ENCODE measurements at places on chromosomes 11 and 22.

DNA sequence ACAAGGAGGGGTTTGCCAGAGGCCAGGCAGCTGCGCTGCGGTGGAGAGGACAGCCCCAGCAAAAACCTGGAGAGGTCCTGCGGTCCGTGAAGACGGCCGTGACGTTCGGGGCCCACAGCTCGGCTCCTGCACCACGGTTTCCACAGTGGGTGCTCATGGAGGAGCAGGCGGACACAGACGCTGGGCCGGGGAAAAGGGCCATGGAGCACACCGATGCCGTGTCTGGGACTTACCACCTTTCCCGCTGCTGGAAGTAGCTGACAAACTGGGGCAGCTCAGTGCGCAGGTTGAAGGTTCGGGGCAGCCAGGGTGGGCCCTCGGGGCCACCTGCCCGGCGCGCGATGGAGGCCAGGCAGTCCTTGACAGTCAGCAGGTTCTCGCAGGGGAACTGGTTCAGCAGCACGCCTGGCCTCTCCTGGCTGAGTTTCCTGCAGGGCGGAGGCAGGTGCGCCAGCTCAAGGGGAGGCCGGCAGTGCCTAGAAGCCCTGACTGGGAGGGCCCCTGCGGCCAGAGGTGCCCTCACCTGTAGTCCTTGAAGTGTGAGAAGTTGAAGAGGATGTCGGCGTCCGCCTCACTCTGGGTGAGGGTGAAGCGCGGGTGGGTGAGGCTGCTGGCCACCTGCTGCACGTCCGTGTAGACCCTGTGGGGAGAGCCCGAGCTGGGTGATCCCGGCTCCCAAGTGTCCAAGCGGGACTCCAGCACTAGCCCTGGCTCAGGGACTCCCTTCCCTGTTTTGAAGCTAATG lies 12.8 kb downstream of the TTLL12 start:
- DNase-seq, result no peak

- no peak for DNase-seq
These were observed 92.3 kb upstream of the C11orf87 start for GRCh38 chr11:109329716-109330115.

GRCh38 chr11:122399375-122399774 lies 256.1 kb upstream of the UBASH3B start:
- DNase-seq, result no peak

GRCh38 chr11:830295-831117 lies 2.2 kb upstream of the CD151 start:
- peak; percentile 52 for DNase-seq

DNA sequence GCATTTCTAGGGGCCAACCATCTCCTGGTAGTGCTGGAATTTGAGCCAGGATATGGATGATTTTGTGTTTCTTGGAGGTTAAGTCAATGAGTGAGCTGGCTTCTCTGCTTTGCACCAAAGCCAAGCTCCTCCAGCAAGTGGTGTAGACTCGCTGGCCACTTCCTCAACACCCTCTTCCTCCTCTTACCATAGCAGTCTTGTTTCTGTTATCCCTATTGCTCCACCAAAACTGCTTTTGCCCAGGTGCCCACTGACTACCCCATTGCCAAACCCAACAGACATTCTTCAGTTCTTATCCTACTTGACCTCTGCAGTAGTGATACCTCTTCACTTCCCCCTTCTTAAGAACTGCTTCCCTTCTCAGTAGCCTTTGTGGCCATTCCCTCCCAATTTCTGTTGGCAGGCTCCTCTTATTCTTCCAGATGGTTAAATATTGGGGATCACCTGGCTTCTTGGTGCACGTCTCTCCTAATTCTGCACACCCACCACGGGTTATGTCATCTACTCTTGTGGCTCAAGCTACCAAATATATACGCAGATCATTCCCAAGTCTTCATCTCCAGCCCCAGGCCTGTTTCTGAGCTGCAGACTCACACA lies 7.0 kb upstream of the PRG2 start:
- no peak for DNase-seq

- no peak for DNase-seq
These were observed 939.7 kb downstream of the DLG2 start for GRCh38 chr11:84687433-84687832.

GRCh38 chr11:2193099-2193887 lies 21.7 kb upstream of the TH start:
- no peak for DNase-seq

DNA sequence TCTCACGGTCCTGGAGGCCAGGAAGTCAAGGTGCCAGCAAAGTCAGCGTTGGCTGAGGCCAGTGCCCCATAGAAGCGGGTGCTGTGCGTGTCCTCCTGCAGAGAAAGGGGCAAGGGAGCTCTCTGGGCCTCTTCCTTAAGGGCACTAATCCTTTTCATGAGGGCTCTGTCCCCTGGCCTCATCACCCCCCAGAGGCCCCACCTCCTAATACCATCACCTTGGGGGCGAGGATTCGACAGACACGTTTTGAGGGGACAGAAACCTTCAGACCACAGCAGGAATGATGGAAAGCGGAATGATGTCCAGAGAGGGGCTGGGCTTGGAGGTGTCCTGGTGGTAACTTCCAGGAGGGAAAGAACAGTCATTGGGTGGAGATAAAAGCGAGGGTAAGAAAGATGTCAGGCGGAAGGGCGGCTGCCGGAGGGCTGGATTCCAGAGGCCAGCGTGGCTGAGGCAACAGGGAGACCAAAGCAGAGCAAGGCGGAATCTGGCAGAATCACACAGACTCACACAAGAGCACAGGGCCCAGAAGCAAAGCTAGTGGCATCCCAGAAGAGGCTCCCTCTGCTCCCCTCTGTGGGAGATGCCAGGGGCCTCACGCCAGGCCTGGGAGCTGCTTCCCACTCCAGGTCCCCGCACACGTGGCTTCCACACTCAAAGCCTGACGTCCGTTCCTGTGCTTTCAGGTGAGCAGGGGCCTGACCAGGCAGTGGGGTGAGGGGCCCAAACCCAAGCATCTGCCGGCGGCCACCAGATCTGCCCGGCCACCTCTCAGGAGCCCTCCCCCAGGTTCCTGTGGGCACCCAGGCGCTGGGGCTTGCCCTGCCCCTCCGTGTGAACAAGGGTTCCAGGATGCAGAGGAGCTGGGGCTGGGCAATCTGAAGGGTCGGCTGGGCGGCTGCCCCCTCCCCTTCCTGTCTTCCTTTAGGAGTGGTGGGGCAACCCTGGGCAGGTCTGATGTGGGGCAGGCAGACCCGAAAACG lies 784.5 kb downstream of the BRD1 start:
- no peak for DNase-seq

- DNase-seq, result no peak
These were observed 15.0 kb upstream of the MUC6 start for GRCh38 chr11:1051356-1052132.

Measured in T-helper 22 cell (primary cell).